Dermis blood vessel endothelial cell (primary cell): ENCODE measurements at places on chromosomes 3 and 15. TPM values are rescaled to one million over a fixed set of nuclear protein-coding genes. Genes with fewer than 3 reads are reported as not detected.

TRH gene
- not detected in 2 replicates for total RNA-seq

SKOR1 gene
- 0.05 TPM in 1 of 2 replicates, not detected in the other for total RNA-seq

TF gene
- under 0.01 and 0.85 TPM in 2 replicates for total RNA-seq

MNS1 gene
- under 0.01 and 0.74 TPM in 2 replicates for total RNA-seq

DNASE1L3 gene
- total RNA-seq, result 1.7 and 10.6 TPM in 2 replicates
